ENCODE measurements at places on chromosomes 11 and 22.

DNA sequence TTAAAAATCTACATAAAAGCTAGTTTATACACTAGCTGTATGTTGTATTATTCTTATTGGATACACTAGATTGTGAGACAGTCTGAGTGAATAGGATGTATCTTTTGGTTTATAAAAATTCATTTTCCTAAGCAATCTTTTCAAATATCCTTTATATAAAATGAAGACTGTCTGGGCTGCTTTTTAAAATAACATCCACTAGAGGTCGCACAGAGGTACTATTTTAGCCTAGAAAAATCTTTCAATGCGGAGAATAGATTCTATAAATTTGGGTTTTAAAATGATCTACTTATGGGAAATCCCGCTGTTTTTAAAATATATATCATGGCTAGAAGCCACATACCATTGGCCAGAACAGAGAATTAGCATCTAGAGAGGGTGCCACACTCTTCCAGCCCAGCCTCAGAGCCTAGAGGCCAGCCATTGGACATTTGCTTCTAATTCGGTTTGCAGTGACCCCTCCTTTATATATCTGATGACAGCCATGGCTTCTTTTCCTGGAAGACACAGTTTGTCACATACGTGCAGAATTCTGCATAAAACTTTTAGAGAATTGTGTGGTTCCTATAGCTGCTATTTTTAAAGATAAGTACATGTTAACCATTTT, 7.3 kb downstream of the C11orf97 start:
- no peak for DNase-seq

DNA sequence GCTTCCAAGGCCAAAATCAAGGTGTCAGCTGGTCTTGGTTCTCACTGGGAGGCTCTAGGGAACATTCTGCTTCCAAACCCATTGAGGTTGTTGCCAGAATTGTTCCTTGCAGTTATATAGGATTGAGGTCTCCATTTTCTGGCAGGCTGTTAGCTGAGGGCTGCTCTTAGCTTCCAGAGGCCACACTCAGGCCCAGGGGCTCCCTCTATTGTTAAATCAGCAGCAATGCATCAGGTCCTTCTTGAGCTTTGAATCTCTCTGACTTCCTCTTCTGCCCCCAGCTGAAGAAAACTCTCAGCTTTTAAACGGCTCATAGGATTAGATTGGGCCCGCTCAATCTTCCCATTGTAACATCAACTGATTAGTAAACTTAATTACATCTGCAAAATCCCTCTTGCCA, 39.3 kb upstream of the BSX start:
- DNase-seq: no peak

DNA sequence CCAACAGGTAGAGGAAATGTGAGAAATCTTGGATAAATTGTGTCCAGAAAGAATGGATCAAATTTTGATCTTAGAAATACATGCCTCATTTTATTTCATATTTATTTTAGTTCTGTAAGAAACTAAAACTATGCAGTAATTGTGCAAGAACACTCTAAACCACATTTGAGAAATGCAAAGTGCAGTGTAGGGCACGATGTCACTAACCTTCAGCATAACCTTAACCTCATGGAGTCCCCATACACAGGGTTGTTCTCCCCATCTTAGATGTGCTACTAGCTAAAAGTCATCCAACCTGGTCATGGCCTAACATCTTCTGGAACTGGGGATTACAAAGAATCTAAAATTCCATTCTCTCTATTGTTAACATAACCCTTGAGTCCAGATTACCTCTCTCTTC, 48.4 kb upstream of the ARHGAP42 start:
- DNase-seq: no peak

- DNase-seq: no peak
Observed at GRCh38 chr11:93238956-93239355, 41.2 kb upstream of the SLC36A4 start.

DNA sequence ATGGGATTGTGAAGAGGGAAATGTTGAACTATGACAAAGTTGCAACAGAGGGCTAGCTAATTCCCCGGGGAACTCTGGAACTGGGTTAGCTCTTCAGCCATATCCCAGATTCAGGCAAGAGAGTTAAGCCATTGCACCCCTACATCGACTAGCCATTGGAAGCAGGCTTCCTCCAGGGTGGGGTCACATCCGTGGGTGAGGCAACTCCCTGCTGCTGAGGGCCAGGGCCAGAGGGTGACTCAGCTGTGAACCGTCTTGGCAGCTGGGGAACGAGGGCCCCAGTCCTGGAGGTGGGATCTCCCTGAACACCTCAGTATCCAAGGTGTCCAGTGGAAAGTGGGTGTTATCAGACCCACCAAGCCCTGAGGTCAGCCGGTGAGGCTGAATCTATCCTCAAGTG, 41.1 kb downstream of the RPS6KA4 start:
- no peak for DNase-seq

- no peak for DNase-seq
Observed at GRCh38 chr11:12245549-12246016, 131.8 kb upstream of the PARVA start.

DNA sequence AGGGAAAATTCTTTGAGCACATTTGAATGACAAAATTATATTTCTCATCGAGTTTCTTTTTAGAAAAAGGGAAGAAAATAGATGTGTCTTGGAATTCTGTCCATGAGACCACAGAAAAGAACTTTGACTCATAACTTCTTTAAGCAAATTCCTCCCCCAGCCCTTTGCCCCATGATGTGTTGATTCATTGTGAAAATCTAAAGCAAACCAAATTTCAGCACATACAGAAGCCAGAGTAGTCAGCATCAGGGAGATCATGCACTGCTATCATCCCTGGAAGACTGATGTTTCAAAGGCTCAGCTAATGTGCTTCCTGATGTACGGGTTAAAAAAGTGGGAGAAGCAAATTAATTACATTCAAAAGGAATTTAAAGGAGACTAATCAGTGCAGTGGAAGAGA, 159.7 kb downstream of the FAT3 start:
- no peak for DNase-seq

GRCh38 chr11:86248609-86249008, 4.1 kb downstream of the EED start:
- no peak for DNase-seq

DNA sequence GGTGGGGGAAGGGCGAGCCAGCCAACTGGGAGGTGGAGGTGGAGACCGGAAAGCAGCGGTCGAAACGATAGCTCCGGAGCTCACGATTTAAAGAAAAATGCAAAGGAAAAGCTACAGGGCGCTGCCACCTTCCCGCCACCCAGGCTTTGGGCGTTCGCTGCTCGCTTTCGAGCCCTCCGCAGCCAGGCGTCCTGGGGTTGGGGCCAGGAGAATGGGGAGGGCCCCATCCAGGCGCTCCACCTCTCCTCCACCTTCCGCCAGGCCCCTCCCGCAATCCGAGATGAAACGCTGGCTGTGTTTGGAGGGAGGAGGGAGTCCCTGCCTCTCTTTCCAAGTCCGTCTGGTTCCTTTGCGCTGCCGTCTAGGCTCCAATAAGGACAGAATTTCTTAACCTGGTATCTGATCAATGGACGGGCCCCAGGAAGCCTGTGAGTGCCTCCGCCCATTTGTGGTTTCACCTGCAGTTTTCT, 483 bp upstream of the ABTB2 start:
- peak; percentile 44 for DNase-seq

- no peak for DNase-seq
Observed at GRCh38 chr11:282171-282570, 4.0 kb downstream of the NLRP6 start.

DNA sequence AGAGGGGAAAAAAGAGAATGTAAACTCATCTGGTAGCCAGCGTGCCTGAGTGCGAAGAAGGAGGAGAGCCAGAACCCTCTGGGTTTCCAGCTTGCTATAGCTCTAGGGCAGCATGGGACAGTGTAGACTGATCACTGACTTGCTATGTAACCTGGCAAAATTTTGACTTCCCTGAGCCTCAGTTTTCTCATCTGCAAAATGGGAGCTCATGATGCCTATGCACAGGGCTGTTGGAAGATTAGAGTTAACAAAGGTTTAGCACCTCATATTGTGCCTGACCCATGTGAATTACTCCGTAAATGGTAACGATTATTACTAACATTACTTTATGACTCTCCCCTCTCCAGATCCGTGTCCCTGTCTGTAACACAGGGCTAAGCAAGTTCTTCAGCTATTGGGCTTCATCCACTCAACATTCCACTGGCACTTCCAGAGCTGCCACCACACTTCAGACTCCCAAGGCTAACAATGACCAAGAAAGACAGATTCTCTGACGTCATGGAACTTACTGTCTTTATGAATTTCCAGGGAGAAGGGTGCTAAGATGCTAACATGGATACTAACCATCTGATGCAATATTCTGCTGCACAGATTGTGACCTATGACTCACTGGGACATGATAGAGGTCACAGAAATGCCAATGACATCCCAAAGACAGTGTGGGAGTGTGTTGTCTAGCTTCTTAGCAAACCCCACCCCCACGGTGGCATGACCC, 195.2 kb downstream of the TRIM29 start:
- DNase-seq: no peak

- no peak for DNase-seq
Observed at GRCh38 chr11:129732941-129733340, 82.7 kb upstream of the TMEM45B start.

- DNase-seq: no peak
Observed at GRCh38 chr22:23242473-23243001, 62.2 kb downstream of the BCR start.

- no peak for DNase-seq
Observed at GRCh38 chr11:46618837-46619236, 1.5 kb downstream of the ATG13 start.

DNA sequence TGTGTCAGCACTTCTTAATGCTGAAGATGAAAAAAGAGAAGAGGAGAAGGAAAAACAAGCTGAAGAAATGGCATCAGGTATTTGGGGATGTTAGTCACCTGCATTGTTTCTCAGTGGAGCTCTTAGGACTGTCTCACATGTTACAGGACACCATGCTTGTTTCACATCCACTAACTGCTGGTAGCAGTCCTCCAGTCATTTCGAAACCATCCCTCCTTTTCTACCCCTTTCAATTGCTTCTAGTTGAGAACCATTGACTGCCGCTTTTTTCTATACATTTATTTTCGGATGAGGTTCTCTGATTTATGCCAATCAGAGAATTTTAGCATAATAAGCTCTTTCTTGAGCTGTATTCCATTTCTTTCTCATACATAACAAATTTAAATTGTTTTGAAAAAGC, 21.5 kb downstream of the BIRC2 start:
- DNase-seq: no peak

GRCh38 chr11:87775036-87775435, 400.2 kb downstream of the RAB38 start:
- DNase-seq: no peak

DNA sequence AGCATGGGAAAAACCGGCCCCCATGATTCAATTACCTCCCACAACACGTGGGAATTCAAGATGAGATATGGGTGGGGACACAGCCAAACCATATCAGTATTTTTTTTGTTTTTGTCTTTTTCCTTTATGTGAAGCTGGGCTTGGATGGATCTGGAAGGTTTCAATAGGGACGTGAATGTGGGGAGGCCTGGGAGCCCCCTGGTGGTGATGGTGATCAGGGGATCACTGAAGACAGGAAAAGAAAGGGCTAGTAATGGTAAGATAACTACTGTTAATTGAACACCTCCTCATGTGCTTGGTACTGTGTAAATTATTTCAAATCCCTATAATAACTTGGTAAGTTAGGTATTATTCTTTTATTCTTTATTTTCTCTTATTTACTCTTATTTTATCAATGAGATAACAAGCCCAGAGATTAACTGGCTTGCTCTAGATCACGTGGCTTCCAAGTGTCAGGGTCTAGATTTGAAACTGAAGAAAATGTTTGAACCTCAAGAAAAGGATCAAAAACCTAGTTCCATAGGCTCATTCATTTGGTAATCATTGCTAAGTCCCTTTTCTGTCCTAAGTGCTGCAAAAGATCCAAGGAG, 364.2 kb downstream of the TENM4 start:
- DNase-seq: no peak

GRCh38 chr11:119347940-119348605, 1.6 kb upstream of the MFRP start:
- DNase-seq: no peak

GRCh38 chr22:23803001-23803819, 16.4 kb downstream of the SMARCB1 start:
- DNase-seq: no peak

GRCh38 chr11:20617346-20618005, 18.1 kb downstream of the SLC6A5 start:
- DNase-seq: no peak

DNA sequence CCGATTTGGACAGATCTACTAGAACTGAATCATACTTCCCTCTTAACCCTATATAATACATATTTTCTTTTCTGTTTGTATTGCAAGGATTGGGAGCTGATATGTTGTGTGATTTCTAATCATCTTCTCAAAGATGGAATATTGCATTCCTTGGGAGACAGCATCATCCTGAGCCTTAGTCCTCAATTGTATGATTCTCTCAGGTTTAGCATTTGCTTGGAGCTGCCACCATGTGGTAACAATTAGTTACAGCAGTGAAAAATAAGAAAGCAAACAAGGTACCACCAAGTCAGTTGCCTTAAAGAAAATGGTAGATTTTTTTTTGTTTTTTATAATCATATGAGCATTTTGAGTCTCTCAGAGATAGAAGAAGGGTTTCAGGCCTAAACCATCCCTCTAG, 11.9 kb downstream of the SNX19 start:
- DNase-seq: no peak
